ENCODE measurements at places on chromosomes 2 and 18.

DNA sequence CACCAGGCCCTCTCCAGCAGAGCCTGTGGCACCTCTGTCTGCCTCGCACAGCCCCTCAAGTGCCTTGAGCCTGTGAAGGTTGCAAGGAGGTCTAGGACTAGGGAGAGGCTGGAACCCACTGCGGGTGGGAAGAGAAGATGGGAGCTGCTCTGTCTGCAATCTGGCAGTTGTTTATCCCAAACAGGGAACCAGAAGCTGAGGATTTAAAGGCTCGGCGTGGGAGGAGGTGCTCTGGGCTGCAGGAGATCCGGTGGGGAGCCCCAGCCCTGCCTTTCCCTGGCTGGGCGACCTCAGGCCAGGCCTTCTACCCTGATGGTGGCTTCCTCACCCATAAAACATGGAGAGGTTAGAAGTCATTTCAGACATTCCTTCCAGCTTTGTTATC lies 174.1 kb downstream of the SMAD7 start:
- no peak for DNase-seq

- no peak for DNase-seq
These were observed 62.4 kb downstream of the DDX1 start for GRCh38 chr2:15653806-15654726.

GRCh38 chr18:10002280-10002679 lies 88.5 kb downstream of the VAPA start:
- no peak for DNase-seq

DNA sequence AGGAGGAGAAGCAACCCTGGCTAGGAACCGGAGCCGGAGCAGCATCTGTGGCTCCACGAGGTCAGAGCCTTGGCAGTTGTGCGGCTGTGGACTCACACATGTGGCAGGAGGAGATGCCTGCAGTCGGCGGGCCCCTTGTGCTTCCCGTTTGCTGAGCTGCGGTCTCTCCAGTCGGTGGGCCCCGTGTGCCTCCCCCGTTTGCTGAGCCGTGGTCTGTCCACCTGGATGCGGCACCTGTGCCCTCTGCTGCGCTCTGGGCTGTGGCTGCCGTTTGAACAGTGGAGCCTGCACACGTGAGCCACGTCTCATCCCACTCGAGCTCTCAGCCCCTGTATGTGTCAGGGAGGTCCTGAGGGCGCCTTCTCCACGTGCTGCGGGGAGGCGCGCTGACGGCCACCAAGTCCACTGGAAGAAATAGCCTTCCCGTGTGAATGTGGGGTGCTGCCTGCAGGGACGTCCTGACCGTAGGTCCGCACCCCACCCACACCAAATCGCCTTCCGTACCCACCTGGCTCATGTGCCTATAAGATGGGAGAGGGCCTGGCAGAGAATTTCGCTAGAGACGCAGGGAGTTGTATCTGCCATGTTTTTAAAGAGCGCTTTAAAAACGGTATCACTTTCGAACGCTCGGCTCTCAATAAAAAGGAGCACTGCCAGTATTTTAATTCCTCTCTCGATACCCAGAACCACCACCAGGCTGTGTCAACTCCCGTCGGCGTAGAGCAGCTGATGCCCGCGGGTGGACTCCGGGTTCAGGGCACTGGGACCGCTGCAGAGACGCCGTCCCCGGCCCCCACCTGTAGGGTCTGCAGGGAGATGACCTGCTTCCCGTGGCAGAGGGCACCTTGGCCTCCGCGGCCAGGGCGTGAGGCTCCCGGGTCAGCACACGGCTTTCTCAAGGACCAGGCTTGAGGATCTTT lies 117.0 kb downstream of the NFATC1 start:
- no peak for DNase-seq

DNA sequence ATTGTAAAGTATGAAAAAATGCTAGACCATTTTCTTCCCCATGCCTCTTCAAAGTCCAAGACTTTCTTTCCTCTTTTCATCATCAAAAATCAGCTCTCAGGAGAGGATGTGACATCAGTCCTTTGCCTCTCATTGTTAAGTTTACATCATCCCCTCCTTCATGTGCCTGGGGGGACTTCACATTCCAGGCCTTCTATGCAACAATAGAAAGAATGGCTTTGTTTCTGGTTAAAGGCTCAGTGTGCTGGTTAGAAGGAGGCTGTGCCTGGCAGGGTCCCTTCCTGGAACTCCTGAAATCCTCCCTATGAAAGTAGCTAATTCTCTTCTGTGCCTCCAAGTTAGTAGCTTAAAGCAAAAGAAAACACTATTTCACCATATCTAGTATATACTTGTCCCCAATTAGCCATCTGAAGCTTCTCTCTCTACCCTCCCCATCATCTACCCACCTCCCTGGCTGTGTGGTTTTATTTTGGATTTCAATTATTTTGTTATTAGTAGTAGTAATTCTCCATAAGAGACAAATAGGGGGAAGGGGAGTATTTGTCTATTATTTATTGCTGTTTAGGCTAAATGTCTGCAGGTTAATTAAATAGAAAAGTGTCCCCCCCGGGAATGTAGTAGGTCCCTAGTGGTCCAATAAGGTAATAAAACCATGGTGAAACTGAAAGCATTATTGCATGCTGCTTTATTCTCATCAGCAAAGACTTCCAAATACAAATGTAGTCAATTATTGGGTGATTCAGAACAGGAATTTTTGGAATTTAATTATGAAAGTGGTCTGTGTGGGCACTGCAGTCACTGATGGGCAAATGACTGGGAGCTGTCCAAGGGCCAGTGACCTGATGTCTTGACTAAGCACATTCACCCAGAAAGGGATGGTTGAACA lies 69.0 kb downstream of the CPO start:
- no peak for DNase-seq
